ENCODE measurements at places on chromosomes 1 and 21. TPM values are rescaled to one million over a fixed set of nuclear protein-coding genes. Genes with fewer than 3 reads are reported as not detected.

Gene MYOG
- not detected for total RNA-seq

Gene CD1B
- not detected for total RNA-seq

Gene DRAXIN
- total RNA-seq, result 0.64 TPM

Gene MANEAL
- total RNA-seq, result 1.6 TPM

Gene GLIS1
- total RNA-seq, result under 0.01 TPM

Gene GJA9
- total RNA-seq, result not detected

Gene MSH4
- total RNA-seq, result 0.13 TPM

Gene SLC22A15
- total RNA-seq, result not detected

Gene SFN
- total RNA-seq, result 0.13 TPM

Gene LRRIQ3
- 0.51 TPM for total RNA-seq

Gene OR6K3
- total RNA-seq, result not detected

Gene LCE2B
- total RNA-seq, result not detected

Gene KIAA1614
- 4.0 TPM for total RNA-seq

Gene C4BPB
- not detected for total RNA-seq

Gene MAP1LC3C
- not detected for total RNA-seq

Gene SLC1A7
- total RNA-seq, result not detected

Gene OSCP1
- 4.9 TPM for total RNA-seq

Gene KCNJ9
- not detected for total RNA-seq

Gene IL6R
- total RNA-seq, result 12.7 TPM

Gene GFI1
- not detected for total RNA-seq

Gene S1PR1
- total RNA-seq, result 254 TPM

Gene CD84
- not detected for total RNA-seq

Gene PADI4
- total RNA-seq, result not detected

Gene CBR3
- total RNA-seq, result 3.0 TPM

Gene C1orf87
- not detected for total RNA-seq

Gene PCAT6
- 0.25 TPM for total RNA-seq

Gene C1orf210
- not detected for total RNA-seq

Gene C1orf74
- 1.9 TPM for total RNA-seq

Gene PTPN14
- total RNA-seq, result 61.8 TPM

Gene KRTAP21-2
- not detected for total RNA-seq

Gene CD34
- total RNA-seq, result 19.8 TPM

Gene FMO3
- under 0.01 TPM for total RNA-seq

Gene OR2M7
- total RNA-seq, result not detected

Gene LHX8
- not detected for total RNA-seq

Gene NEGR1
- 0.64 TPM for total RNA-seq

Gene DDR2
- total RNA-seq, result 2.1 TPM

Gene AXDND1
- not detected for total RNA-seq

Gene APCS
- total RNA-seq, result not detected

Gene HORMAD1
- not detected for total RNA-seq

Gene RBBP4
- 181 TPM for total RNA-seq

Measured in dermis microvascular lymphatic vessel endothelial cell (primary cell).